ENCODE measurements at places on chromosomes 2 and 18.

DNA sequence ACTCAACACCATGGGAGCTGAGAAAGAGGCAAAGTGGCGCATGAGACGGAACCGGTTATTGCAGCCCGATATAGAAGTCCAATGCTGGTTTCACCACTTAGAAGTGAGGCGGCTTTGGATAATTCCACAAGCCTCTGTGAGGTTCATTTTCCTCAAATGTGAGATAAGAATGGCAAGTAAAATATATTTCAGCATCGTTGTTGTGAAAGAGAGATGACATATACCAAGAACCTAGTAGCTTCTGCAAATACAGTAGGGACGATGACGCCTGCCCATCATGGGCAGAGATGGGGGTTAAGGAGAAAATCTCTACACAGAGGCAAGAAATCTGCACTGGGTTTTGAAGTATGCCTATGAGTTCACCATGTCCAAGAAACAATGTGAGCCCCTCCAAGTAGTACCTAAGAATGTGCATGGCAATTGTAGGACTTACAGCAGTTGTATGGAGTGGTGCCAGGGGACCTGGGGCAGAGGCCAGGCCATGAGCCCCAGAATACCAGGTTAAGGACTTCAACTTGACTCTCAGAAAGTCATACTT, 352.0 kb downstream of the RNF144A start:
- no peak for DNase-seq

- no peak for DNase-seq
Observed at GRCh38 chr2:212968284-212969081, 182.9 kb downstream of the IKZF2 start.

DNA sequence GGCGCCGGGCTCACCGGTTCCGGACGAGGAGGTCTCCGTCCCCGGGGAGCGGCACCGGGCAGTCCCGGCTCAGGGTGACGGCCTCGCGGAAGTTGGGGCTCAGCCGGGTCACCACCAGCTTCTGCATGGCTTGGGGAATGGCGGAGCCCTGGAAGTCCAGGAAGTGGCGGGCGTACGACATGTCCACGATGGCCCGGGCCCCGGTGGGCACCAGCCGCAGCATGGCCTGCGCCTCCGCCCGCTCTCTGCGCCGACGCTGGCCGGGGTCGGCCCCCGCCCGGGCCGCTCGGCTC, 157 bp downstream of the PTGR3 start:
- DNase-seq: no peak

DNA sequence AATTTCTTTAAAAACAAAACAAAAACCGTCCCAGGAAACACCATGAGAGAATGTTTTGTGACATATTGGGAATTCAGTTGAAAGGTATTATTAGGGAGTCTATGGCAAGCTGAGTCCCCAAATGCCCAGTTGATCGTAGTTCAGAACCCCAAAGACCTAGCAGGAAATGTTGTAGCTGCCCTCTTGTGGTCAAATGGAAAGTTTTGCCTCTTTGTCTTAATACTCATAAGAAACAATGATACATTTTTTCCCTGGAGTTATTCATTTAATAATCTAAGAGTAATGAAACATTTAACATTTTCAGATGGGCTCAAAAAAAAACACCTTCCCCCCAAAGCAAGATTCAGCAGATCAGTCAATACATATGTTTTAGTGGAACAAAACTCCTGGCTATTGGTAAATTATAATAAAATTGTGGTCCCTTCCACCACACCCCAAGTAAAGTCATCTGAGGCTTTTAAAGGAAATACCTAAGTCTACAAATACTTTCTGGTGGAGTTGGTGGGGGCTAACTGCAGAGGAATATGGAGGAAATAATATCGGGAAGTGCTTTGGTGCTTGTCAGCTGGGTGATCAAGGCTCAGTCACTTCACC, 37.8 kb upstream of the EFEMP1 start:
- no peak for DNase-seq

DNA sequence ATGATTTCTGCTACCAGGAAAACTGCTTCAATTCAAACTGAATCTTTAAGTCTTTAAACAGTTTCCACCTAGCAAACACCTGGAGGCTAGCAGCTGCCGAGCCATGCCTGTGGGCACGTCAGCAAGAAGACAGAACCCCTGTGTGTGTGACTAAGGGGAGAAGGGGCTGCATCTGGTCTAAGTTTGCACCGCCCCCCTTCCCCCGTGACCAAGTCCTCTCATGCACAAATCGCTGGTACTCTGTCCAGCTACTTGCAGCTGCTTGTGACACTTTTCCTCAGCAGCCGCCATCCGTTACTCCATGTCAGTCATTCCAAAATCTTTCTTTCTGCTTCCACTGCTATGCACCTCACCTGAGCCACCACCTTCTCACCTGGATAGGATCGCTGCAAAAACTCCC, 355.0 kb downstream of the SS18 start:
- DNase-seq: no peak

GRCh38 chr2:140814141-140814540, 1316.7 kb downstream of the LRP1B start:
- DNase-seq: no peak

DNA sequence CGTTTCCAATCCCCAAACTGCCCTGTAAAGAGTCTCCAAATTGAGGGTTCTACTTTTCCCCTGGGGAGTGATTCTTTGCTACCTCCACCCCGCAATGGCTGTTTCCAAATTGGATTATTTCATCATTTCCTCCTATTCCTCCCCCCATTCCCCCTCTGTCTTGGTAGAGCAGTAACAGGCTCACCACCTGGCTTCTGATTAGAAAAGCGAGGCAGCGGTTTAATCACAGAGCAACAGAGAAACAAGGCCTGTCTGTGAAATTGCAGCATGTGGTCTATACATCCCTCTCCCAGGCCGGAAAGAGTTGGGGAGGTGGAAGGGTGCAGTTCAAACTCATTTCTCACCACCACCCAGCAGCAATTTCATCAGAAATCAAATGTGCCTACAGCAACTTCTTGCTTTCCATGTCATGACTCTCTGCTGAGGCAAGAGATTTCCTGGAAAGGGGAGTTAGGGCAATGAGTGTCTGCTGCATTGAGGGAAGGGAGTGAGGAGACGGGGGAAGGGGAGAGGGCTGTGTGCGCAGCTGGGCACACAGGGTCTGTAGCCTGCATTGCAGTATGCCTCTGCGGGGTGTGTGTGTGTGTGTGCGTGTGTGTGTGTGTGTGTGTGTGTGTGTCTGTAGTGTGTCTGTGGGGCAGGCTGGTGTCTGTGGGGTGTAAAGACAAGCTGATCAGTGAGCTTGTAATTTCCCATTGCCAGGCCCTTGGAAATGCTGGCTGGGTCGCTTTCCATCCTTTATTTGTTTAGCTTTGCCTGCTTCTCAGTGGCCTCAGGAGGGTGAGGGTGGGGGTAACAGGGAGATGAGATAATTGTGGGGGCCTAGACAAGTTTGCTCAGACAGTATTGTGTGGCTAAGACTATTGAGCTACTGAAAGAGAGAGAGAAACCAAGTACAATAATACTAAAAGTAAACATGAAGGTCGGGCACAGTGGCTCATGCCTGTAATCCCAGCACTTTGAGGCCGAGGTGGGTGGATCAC, 13.5 kb upstream of the IGFBP2 start:
- DNase-seq: no peak

- DNase-seq: no peak
Observed at GRCh38 chr2:194223218-194223617, 1433.8 kb upstream of the SLC39A10 start.

DNA sequence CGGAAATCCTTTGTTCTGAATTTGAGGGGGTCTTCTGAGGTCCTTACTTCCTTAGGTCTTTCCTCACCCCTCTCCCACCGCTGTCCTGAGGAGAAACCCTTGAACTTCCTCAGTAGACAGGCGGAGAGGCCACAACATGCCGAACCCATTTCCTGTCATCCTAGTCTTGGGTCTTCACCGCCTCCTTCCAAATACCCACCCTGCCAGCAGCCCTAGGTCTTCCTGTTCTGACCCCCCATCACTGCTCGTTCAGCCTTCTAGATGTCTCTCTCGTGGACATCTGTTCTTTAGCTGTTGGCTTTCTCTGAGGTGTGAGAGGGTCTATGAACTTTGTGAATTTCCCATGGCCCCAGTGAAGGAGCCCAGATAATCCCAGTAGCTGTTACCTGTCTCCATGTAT, 27.2 kb upstream of the CYP27A1 start:
- DNase-seq: no peak

- no peak for DNase-seq
Observed at GRCh38 chr2:174446531-174446930, 40.3 kb downstream of the GPR155 start.

DNA sequence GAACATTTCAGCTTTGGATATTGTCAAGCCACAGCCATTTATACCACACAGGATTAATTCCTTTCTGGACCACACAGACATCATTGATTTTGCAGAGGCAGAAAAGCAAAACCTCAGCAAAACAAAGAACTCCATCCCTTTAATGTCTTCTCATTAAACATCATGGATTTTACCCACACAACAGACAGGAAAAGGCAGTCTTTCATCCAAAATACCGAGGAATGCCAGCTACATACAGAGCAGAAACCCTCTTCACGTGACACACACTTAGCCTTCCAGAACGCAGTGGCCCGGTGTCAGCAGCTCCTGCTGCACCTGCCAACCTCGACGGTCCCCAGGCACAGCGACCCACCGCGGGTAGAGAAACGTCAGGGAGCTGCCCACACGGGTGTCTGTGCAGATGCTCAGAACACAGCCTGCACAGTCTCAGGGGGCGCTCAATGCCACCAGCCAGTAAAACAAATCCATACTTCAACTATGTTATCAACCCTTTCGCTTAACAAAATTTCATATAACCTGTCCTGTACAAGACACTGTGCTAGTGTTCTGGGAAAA, 304.5 kb downstream of the EIPR1 start:
- no peak for DNase-seq

GRCh38 chr2:40658941-40659340, 207.1 kb upstream of the SLC8A1 start:
- DNase-seq: no peak

GRCh38 chr2:163191372-163191771, 352.8 kb upstream of the KCNH7 start:
- no peak for DNase-seq

DNA sequence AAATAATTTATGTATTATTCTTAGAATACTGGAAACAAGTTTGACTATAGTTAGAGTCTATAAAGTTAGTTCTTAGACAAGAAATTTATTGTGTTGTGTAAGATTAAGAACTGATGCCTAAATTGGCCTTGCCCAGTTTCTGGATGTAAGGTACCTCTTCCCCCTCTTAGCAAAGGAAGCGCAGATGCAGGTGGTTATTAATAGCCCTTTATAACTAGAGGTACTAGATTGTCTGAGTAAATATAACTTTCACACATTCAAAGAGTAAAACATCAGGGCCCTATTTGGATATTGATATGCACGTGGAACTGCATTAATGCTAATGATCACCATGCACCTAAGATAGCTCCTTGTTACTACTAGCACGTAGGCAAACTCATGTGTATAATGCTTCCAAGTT, 100.7 kb downstream of the ZEB2 start:
- no peak for DNase-seq

GRCh38 chr2:46183426-46183825, 113.8 kb upstream of the EPAS1 start:
- DNase-seq: no peak

DNA sequence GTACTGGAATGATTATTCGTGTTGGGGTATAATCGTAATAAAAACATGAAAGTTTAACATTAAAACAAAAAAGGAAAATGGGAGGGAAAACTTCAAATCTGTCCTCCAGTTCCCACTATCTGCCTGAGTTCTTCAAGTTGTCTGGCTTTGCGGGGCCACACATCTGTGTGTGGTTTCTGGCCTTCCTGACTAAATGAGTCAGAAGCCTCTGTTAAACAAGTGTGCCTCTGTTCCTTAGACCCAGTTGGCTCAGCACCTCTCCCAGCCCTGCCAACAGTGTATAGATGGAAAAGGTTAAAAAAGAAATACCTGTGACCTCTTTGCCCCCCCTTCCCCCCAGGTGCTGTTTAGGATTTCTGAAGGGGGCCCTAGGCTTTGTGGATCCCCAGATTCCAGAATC, 30.2 kb downstream of the XDH start:
- DNase-seq: no peak

- DNase-seq: no peak
Observed at GRCh38 chr18:75868031-75868430, 440.5 kb upstream of the SMIM21 start.

DNA sequence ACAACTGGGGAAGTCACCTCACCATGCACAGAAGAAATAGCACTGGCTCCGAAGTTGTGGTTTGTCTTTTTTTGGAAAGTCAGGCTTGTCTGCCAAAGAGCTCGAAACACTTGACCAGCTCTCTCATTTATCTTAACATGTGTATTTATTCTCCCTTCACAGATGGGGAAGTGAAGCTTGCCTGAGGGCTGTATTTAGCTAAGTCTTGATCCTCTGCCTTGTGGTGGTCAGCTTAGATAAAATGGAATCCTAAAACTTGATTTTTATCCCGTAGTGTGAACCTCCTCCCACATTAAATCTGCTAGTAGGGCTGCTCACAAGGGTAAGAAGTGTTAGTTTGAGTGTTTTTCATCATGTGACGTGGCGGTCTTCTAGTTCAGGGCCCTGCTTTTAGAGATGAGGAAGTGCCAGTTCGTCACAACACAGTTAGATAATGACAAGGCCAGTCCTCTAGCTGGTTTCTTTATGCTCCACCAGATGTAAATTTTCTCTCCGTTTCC, 89.7 kb downstream of the TMEM247 start:
- DNase-seq: peak; percentile 80

DNA sequence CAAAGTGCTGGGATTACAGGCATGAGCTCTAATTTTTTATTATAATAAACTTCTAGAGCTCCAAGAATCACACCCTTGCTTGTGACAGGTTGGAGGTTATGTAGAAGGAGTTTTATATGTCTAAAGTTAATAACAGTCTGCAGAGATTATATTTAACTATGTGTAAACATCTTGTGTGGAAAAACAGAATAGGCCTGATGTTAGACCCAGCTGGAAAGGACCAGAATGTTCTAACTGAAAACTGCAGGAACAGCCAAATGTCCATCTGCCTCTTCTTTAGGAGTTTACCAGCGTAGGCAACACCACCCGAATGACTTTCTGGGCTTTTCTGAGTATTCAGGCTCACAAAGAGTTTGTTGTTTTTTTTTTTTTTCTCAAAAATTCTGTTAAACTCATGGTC, 67.1 kb upstream of the CDCA7 start:
- DNase-seq: no peak

DNA sequence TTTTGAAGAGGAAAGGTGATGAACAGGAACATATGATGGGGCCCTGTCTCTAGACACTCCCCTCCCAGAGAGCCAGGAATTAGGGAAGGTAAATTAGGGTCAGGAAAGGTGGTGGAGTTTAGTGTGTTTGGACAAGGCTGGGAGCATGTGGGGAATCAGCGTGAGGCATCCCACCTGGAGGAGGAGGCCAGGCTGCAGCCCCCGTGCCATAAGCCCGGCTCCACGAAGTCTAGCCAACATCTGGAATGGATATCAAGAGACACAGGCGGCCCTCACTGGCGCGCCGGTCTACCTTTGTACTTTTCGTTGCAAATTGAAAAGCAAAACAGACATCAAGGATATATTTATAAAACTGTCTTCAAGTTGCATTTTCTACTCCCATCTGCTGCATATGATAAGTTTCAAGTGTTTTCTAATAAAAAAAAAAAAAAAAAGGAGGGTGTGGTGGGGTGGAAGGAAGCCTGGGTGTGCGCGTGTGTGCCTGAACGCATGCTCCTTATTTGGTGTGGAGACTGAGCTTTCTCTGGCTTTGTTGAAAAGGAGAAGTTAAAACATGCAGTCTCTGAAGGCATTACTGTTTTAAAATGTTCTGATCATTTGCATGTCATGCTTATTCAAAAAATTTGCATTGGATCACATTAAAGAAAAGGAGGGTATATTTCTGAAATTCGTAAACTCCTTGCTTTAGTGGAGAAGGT, 546.7 kb upstream of the ID2 start:
- no peak for DNase-seq
